ENCODE measurements at places on chromosomes 11 and 22.

- DNase-seq = no peak
Measured at GRCh38 chr11:36469063-36469462, 41.0 kb downstream of the TRAF6 start.

- DNase-seq = no peak
Measured at GRCh38 chr11:16361108-16361865, 4.9 kb upstream of the SOX6 start.

DNA sequence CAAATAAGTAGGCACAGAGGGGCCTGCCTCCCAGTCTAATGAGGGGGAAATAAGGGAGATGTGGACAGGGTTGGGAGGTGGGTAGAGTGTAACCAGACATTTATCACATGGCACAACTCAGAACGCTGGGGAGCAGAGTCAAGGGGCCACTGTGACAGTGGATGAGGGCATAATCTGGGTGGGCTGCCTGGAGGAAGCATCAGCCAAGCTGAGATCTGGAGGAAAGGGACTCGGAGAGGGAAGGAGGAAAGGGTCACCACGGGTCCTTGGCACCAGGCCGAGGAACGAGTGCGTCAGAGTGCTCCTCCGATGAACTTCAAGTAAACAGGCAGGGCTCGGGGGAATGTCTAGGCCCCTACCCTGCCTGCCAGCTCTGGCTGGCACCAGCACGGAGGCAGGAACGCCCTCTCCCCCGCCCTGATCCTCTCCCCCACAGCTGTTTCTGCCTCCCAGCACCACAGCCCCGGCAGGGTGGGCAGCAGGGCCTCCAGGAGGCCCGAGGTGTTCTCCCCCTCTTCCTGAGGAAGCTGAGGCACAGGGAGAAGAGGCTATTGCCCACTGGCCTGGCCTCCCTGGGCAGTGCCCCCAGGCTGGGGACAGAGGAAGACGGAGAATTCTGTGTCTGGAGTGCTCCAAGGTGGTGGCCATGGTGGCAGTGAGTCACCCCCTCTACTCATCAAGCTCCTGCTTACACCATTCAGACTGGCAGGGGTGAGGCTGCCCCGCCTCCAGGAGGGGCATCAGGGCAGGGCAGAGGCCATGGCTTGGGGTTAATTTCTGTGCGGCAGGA, 4.2 kb downstream of the ALDH3B1 start:
- no peak for DNase-seq

- peak; percentile 24 for DNase-seq
Measured at GRCh38 chr11:29328961-29329441, 687.8 kb downstream of the KCNA4 start.

DNA sequence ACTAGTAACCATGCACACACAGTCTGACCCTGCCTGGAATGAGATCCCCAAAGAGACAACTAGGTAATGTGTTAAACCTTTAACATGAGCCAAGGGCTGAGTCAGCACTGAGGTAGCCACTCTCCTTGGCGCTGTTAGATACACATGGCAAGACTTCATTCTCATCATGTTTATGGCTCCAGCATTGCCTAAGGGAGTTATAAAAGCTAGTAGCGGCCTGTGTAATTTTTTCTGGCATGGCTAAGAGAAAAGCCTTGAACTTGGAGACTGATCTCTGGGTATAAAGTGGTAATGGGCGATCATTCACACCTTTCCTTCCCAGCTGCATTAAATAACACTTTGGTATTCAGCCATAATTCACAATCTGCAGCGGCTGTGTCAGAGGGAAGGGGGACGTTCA, 779.7 kb upstream of the LRRC4C start:
- DNase-seq = no peak

DNA sequence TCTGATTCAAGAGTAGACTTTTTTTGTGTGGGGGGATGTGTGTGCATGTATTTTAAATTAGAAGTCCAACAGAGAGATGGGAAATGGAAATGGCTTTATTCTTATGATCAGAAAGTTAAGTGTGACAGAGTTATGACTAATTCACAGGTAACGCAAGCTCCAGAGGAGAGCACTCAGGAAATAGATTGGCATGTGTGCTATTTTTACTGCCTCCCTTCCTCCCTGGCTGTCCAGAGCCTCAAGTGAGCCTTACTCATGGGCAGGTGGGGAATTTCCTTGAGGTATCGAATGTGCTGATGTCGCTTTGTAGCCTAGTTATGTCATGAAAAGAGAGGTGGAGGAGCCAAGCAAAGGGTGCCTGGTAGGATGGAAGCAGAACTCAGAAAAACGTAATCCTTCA, 70.3 kb upstream of the BDNF start:
- DNase-seq = no peak

DNA sequence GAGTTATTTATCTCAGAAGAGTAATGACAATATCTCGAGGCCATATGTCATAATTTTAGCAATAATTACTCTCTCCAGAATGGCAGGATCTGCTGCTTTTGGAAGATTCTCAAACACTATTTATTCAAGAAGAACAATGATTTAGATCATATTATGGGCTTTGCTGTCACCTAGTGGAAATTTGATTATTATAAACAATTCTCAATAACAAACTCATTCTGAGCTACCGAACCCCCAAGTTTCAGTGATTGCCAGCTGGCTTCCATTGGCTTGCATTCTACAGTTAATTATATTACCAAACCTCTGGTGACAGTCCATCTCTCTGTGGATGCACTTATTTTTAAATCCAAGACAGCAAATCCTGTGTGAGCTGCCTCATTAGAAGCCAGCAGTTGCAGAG, 27.9 kb upstream of the SLC36A4 start:
- peak; percentile 93 for DNase-seq

DNA sequence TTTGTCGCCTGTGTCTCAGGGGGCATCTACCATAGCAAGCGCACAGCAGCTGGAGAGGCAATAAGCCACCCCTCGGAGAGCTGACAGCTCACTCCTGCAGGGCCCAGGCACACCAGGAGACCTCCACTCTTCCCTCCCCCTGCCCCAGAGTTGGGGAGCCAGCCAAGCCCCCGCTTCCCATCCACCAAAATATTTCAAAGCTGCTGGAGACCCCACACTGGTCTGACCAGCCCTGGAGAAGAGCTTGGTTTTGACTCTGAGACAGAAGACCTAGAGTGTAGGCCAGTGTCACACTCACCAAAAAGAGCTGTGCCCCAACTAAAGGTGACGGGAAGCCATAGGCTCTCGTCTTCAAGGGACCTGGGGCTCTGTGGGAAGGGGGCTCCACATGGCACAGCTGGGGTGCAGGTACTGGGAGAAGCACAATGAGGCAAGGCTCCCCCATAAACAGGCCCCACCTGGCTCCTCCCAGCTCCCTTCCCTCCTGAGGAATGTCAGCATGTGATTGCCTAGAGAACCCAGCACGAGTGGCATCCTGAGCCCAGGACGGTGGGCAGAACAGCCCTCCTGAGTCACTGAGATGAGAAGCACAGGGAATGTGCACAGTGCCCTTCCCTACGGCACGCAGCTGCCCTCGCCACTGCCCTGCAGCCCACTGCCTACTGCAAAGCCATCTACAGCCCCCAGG, 5.8 kb upstream of the GNAZ start:
- DNase-seq = no peak

DNA sequence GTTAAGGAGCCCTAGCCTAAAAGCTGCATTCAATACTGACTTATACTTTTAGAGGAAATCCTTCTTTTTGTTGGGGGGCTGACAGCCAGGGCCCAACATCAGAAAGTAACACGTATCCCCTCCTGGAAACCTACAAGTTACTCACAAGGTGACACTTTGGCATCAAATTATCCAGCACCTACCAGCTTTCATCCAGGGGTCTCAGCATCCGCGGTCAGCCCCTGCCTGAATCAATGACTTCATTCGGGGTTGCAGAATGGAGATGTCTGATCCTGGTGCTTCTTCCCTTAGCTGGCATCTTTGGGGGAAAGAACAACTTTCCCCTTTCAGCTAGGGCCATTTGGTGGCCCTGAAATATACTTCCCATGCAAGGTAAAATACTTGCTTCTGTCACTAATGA, 5.3 kb upstream of the NAP1L4 start:
- DNase-seq = no peak

DNA sequence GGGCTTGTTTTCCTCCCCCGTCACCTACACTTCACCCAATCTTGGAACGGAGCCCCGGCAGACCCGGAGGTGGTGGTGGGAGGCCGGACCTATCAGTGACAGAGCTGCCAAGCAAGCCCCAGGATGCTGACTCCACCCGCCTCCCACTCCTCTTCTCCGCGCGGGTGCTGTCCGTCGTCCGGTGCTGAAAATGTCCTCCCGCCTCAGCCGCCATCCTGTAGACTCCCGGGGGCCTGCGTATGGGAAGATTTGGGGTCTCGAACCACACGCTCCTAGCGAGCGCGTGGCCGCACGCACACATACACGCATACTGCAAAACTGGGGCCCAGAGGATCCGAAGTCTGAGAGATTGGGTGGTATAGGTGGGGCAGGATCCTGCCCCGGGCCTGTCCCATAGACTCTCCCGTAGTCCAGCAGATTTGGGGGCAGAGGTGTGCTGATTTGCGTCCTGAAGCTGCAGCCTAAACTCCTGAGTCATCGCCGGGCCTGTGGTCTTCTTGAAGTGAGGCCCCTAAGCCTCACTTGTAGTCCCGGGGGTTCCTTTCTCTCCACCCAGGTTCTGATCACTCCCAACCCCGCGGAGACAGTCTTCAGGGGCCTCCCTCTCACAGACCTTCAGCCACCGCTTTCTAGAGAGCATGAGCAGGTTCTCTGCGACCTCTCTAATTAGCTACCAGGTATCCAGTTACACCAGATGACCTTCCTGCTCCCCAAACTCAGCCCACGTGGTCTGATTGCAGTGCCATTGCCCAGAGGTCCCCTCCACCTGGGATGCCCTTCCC, 796 bp upstream of the YIF1A start:
- DNase-seq = no peak
